Cardiac septum (tissue), 1 donor: ENCODE measurements at places on chromosomes 6 and 20. TPM values are rescaled to one million over a fixed set of nuclear protein-coding genes. Genes with fewer than 3 reads are reported as not detected.

DNA sequence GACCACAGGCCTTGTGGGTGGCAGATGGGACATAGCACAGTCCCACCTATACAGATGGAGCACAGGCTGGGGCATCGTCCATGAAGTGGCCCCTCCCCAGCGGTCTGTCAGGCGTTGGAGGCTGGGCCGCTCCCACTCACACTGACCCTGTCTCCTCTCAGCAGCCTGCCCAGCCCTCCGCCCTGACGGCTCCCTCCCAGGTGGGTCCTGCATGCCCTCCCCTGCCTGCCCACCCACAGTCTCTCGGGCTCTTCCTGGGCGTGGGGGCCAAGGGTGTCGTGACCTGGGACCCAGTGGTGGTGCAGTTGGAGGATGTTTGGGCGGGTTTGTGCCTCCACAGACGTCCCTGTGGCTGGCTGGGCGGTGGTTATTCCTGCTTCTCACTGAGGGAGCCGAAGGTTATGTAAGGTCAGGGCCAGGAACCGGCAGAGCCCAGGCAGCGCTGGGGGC is 22.3 kb downstream of the COL20A1 start:
- DNase-seq: peak; percentile 49

DNA sequence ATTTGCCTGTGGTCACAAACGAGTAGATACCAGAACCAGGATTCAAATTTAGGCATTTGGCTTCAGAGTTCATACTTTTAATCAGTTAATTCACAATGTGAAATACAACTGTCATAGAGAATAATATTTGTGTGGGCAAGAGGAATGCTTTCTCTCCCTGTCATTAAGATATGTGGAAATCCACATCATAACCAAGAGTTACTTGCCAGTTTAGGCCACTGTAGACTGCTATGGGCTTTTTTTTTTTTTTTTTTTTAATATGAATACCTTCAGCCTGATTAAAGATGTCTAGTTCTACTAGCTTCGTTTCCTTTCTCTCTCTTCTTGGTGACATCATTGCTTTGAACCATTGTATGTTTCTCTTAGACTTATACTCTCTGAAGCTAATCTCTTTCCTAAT is 244.9 kb downstream of the ZFAND3 start:
- DNase-seq: no peak

GRCh38 chr20:57135875-57136274 is 130.6 kb downstream of the BMP7 start:
- DNase-seq: no peak

- DNase-seq: no peak
These were observed 211.3 kb downstream of the ARID1B start for GRCh38 chr6:156988276-156989158.

DNA sequence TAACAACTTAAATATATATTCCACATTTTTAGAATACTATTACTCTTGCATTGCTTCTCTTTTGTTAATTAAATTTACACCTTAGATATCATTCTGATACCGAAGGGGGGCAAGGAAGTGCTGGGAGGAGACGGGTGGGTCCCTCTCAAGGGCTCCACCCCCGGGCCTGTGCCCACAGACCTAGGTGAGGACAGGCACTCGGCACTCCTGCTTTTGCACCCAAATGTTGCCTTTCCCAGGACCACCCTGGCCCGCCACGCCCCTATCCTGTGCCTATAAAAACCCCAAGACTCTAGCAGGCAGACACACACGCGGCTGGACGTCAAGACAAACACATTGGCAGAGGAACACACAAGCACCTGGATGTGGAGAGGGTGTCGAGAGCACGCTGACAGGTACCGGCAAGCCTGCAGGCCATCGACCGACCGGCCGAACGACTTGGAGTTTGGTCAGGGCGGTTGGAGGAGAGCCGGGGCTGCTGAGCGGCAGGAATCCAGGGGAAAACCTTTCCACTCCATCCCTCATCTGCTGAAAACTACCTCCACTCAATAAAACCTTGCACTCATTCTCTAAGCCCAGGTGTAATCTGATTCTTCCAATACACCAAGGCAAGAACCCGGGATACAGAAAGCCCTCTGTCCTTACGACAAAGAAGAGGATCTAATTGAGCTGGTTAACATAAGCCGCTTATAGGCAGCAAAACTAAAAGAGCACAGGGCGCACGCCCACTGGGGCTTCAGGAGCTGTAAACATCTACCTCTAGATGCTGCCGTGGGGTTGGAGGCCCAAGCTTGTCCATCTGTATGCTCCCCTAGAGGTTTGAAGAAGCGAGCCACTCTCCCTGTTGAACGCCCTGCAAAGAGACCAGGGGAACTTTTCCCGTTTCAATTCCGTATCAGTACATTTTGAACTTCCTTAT is 197.4 kb upstream of the PRSS16 start:
- no peak for DNase-seq

GRCh38 chr6:73180076-73180738 is 45.1 kb downstream of the KHDC1L start:
- no peak for DNase-seq

DNA sequence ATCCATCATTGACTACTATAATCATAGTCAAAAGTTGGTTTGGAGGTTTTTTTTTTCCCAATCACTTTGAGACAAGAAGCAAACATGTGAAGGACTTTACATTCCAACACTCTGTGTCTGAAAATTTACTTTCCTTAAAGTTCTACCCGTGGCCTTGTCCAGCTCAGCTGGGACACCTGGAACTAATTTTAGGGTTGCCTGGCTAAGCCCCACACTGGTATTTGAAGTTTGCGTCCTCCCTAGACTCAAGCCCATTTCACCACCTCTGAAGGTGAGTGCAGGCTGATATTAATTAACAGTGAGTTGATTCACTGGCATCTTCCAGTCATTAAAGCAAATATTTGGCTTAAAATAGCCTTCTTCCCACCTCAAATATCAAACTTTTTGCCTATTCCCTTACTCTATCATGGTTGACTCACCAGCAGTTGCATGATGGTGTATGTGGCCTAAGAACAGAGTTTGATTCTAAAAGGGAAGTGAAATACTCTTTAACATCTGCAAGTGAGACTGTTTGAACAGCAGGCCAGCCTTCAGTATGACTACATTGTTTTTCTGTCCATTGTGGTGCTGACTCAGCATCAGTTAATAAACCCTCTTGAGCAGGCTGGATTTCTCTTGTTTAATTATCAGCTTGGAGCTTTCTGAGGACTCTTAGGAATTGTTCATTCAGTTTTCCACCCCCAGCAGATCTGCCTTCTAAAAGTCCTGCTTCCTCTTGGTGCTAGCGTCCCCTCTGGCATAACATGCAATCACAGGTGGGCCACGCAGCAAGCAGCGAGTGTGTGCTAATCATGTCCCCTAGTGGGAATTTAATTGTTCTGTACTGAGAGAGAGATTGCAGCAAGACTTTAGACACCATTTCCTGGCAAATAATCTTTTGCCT is 1.8 kb upstream of the PRDM1 start:
- no peak for DNase-seq

GRCh38 chr6:80165819-80166218 is 59.3 kb downstream of the BCKDHB start:
- DNase-seq: no peak

The ID4 gene
- total RNA-seq: 6.8 TPM

The DPPA5 gene
- total RNA-seq: not detected

The LTB gene
- 0.86 TPM for total RNA-seq

The CRIP3 gene
- total RNA-seq: 11.2 TPM
